ENCODE measurements at places on chromosomes 5 and 9.

- no peak for DNase-seq
Observed at GRCh38 chr9:116230051-116230632, 76.6 kb downstream of the PAPPA start.

GRCh38 chr5:95915999-95916686, 45.5 kb downstream of the ELL2 start:
- DNase-seq = no peak

DNA sequence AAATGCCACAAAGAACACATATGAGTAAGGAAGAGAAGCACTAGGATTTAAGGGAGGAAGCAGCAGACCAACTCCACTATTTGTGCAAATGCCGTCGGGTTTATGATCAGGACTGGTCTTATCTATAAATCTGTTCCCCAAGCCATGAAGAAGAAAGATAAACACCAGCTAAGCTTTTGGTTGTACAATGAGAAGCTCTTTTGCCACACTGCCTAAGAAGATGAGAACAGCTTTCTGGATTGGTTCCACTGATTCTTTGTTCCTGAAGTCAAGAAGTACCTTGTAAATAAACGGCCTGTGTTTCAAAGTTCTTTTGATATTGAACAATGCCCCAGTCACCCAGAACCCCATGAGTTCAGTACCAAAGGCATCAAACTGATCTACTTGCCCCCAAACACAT, 93.9 kb downstream of the RFX3 start:
- no peak for DNase-seq

DNA sequence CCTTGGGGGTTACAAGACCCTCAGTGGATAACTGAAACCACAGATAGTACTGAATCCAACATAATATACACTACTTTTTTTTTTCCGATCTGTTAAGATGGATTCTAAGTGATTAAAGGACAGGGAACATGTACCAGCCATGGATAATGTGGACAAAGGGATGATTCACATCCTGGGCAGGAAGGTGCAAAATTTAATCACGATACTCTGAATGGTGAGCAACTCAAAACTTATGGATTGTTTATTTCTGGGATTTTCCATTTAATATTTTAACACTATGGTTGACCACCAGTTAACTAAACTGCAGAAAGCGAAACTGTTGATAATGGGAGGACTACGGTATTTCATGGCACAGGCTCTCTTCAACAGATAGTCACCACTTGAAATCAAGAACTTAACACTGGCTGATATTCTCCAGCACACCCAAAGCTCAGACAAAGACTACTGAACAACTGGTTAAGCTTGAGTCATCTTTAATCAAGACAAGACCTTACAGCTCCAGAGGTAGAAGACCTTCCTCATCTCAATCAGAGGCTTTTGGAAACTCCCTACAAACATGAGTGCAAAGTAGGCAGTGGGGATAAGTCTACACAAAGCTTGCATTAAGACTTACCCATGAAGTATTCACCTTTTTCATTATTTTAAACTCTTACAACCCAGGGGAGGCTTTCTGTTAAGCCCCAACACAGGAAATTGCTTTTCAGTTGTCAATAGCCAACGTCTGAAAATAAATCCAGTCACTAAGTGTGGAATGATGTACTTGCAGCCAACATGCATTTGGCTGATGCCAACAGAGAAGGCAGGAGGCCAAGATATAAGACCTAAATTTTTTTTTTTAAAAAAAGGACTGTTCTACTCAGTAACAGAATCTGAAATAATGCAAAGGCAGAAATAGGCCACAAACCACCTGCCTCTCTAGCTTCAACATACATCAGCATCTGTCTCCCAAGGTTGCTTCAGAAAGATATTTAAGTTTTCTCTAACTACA, 78.7 kb downstream of the ELAVL2 start:
- no peak for DNase-seq

DNA sequence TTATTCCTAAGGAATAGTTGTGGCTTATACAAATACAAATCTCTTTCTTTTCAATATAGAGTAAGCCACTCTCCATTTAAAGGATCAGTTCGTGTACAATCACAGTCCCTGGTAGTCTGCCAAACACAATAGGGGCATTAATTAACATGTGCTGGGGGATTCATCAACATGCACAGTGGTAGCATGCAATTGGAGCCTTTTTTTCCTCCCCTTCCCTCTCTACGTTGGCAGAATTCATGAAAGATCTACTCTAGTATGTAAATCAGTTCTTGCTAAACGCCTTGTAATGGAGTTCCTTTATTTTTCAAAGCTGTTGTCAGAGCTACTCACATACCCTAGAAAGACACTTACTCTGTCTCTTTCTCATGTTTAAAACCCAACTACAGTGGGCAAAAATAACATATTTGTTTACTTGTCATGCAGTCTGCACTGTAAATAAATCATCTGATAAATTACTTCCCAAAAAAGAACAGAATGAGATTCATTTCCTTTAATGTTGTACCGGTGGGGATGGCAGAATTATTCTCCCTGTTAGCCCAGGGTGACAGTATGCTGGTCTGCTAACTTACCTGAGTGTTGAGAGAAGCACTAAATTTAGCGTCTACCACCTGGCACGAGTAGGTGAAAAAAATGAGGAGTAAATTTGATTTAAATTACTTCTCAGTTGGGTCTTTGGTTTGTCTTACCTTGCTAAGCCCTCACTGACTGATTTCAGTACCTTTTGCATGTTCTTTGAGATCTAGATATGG, 341.5 kb upstream of the CCNH start:
- no peak for DNase-seq

DNA sequence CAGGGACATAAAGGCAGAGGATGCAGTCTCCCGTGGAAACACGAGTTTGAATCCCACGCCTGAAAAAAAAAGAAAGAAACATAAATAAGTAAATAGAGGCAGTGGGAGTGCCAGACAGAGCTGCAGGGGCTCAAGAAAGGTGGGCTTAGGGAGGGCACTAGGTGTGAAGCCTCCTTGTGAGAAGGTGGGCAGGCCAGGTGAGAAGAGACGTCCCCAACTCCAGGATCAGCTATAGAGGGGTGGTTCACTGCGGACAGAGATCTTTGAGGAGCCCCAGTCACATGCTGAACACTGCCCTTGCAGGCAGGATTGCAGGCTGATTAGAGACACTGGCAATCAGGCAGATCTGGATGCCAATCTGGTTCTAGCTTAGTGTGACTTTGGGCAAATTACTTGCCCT, 172.1 kb downstream of the RGS3 start:
- no peak for DNase-seq

- no peak for DNase-seq
Observed at GRCh38 chr5:88885002-88885401, 2.0 kb upstream of the MEF2C start.

DNA sequence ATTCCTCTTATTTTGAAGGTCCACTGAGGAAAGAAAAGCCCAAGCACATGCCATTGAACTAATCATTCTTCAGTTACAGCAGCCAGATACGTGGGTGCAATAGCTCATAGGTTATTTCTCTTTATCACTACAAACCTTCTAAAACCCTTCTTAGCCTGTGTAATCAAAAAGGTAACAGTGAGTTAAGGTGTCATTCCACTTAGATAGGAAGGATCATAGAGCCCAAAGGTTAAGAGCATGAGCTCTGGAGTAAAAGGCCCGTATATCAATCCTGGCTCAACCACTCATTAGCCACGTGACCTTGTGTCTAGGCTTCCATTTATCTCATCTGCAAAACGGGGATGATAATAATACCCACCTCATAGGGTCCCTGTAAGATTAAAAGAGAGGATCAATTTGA, 2.7 kb downstream of the GPX8 start:
- DNase-seq = no peak

DNA sequence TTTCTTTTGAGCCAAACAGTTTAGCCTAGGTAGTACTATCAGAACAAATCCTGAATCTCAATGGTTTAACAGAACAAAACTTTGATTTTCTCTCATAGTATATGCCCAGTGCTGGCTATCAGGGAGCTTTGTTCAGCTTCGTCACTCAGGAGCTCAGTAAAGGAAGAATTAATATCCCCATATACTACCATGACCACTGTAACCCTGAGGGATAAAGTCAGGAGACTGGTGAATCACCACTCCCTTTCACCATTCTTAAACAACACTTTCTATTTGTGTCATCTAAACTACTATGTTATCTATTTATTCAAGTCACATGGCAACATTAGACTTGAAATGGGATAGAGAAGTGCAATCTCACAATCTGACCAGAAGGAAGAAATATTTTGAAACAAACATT, 522.6 kb upstream of the COX7C start:
- DNase-seq = no peak

DNA sequence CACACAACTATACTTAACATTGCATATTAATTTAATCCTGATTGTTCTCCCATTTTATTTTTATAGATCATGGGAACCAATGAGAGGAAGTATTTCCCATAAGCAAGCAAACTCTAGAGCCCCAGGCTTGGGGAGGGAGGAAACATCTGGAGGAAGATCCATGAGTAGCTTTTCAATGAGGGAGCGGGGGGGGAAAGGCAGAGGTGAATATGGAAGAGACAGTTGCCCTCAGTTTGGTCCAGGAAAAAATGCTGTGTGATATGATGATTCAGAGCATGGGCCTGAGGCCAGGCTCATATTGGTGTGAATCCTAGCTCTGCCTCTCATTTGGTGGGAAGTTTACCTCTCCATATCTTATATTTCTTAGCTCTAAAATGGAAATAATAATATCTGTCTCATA, 42.2 kb upstream of the ALDOB start:
- no peak for DNase-seq

DNA sequence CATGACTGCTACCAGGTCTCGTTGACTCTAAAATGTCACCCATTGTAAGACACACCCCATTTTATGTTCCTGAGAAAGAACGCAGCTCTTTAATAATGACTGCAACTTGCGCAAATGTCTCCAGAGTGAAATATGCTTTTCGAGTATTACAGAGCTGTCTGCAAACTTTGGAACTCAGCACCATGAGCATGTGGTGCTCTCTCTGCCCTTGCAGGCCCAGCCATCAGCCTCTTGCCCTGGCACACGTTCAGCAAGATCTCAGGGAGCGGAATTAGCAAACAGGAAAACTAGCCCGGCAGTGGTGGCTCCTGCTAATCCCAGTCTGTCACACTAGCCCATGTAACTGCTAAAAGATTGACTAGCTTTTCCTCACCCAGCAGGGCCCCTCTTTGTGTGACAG, 114.5 kb upstream of the SLC1A3 start:
- DNase-seq = no peak

DNA sequence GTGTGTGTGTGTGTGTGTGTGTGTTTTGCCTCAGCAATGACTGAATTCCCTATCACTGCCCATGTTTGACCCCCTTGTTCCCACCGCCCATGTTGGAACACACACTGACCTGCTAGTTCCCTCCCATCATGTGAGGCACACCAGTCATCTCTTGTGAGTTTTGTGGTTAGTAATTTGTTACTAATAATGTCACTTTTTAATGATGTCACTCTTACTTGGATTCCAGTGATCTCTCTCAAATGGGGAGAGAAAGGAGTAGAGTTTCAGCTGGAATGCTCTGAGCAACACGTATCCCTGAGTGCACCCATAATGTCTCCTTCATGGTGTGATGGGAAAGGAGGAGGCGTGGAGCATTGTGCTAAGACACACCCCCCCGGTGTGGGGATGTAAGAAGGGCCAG, 172.6 kb downstream of the SH3GL2 start:
- DNase-seq = no peak

DNA sequence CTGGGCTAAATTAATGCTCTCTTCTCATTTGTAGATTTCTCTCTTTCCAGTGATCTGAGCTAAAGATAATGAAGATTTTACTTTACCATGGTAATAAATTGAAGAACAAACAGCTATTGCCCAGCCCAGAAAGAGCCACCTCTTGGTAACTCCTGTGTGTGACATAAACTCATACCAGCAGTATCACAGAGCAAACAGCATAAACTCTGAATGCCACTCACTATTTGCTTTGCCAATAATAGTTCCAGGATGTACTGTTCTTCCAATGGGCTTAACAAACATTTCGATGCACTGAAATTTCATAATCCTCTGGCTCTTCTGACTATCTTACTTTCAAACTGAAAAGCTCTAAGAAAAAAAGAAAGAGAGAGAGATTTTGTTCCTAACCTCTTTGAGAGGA, 69.8 kb upstream of the RASEF start:
- DNase-seq = no peak

DNA sequence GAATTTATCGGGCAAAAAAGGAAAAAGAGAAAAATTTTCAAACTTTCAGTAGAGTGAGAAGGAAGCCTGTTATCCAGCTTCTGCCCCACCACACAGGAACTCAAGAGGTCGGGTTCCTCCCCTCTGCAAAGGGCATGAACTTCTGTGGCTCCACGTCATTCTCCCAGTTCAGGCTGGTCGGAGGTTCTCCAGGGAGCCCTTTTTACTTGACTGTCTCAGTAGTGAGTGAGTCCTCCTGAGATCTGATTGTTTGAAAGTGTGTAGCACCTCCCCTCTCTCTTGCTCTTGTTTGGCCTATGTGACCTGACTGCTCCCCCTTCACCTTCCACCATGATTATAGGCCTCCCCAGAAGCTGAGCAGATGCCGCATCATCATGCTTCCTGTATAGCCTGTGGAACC, 9.7 kb downstream of the SPINK1 start:
- no peak for DNase-seq

DNA sequence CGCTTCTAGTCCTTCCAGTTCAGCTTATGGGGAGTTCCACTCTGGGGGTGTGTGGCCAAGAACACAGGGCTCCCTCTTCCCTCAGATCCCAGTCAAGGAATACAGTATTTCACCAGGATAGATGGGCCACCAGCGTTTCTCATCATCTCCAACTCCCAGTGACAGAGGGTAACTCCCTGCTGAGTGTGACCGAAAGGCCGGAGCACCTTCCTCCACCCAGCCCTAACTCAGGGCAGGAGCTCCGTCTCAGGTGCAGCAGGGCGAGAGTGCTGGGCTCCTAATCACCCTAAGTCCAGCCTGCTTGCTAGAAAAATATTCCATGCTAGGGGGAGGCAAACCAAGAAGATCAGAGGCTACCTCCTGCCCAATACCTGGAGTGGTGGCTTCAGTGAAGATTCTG, 102.6 kb downstream of the ADAMTS2 start:
- DNase-seq = no peak

GRCh38 chr5:119745976-119746375, 116.6 kb downstream of the FAM170A start:
- no peak for DNase-seq

DNA sequence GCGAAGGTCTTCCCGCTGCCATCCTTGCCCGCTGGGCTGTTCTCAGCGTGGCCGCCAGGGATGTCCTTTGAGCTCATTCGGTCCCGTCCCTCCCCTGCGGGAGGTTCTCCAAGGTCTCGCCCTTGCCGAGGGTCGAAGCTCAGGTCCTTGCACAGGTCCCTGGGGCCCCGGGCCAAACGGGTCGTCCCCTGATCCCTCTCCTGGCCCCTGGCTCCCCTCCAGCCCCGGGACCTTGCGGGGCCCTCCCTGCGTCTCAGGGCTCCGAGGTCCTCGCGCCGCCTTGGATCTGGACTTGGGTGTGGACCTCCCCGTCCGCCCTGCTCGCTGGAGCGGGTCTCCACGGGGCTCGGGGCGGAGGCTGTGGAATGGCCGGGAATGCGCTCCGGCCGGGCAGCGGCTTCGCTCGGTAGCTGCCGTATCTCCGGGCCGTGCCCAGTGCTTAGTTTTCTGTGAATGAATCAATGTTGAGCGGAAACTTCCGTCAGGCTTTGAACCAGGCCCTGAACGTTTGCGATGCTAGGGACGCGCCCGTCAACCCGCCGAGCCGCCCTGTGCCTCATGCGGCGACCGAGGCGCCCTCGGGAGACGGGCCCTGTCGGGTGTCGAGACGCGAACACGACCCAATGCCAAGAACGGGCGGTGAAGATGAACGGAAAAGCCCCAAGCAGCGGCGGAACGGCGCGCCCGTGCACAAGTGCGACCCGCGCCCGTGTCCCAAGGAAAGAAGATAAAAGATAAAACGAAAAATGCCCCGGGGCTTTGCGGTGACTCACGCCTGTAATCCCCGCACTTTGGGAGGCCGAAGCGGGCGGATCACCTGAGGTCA, 780 bp downstream of the RNU6ATAC start:
- peak; percentile 34 for DNase-seq

- DNase-seq = no peak
Observed at GRCh38 chr9:137435381-137435891, 5.7 kb downstream of the ENTPD8 start.

Measured in occipital lobe (tissue), 3 donors.